ENCODE measurements at places on chromosomes 12 and 14.

GRCh38 chr14:89342049-89342448 lies 75.0 kb downstream of the FOXN3 start:
- DNase-seq, result no peak

DNA sequence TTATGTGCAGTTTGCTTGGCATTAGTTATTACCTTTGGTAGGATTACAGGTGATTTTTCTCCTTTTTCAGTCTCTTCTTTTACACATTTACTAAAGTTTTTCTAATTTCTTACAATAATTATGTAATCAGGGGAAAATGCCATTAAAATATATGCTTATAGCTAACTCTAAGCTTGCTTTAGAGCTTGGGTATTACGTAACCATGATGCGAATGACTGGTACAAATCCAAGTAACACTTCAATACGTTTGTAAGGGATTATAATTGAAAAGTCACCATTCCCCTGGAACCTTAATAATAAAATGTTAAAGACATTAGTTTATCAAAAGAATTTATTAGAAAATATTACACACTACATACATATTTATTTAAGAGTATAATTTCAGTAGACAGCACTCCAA lies 71.6 kb downstream of the SCAF11 start:
- DNase-seq, result no peak

- DNase-seq, result no peak
These were observed 2.8 kb downstream of the SRSF9 start for GRCh38 chr12:120466560-120467315.

DNA sequence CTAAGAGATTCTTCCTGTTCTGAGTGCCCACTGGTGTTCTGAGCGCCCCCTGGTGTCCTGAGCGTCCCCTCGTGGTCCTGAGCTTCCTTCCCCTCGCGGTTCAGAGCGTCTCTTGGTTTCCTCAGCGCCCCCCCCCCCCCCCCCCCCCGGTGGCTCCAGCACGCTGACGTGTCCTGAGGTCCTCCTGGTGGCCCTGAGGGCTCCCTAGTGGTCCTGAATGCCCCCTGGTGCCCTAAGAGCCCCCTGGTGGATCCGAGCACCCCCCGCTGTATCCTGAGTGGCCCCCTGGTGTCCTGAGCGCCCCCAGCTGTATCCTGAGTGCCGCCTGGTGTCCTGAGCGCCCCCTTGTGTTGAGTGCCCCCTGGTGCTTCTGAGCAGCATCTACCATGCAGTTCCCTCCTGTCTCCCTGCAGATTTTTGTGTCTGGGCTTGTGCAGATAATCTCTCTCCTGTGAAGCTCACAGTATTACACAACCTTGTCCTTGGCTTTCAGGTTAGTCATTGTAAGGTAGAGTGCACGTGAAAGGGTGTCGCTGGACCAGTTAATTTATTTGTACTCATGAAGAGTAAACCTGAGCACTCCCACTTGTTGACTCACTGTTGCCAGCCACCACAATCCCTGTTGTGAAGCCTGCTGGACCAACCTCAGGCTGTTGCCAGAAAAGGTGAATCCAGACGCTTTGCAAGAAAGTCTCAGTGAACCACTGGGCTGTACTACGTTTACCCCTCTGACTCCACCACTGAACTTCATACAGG lies 1168.4 kb downstream of the TMEM121 start:
- DNase-seq, result no peak

DNA sequence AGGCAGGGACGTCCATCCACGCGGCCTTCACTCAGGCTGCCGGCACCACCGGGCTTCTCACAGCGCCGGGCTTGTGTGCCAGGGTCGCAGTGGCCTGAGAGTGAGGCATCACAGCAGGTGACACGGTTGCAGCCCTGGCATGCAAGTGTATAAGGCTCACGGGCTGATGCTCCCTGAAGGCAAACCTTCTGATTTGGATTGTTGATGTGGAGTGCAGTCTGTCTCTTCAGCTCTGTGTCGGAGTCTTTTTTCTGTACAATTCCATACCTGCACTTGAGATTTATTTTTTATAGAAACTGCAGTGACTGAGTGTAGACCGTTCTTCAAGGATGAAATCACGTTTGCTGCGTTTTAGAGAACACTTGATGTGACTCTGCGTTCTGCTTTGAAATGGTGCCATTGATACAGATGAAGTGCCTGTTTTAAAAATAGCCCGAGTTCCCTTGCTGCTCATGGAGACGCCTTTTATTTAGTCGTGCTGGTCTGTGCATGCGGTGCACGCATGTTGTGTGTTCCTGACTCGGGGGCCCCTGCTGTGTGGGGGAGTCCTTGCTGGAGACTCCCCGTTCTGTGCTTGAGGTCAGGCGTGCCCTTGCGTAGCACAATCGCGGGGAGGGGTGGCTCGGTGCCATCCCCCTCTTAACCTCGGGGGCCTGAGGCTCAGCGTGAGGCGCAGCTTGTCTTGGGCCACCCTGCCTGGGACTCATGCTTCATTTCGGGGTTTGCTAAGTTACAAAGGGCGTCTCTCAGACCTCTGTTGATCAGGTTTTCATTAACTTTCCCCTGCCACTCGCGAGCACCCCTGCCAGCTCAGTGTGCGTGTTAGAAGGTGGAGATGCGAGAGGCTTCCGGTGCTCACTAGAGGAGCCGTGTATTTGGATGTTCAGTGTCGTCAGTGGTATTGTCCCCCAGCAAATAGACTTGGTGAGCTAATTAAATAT lies 21.6 kb upstream of the AMN start:
- DNase-seq, result no peak

- DNase-seq, result no peak
These were observed 66.3 kb downstream of the SCARB1 start for GRCh38 chr12:124797321-124797720.

All from COLO829 (cell line).